Activated T-helper 1 cell treated with anti-CD3 and anti-CD28 coated beads, Interleukin-2, amount 50 U/mL, for 16 hours (primary cell): ENCODE measurements at places on chromosomes 11 and 22.

DNA sequence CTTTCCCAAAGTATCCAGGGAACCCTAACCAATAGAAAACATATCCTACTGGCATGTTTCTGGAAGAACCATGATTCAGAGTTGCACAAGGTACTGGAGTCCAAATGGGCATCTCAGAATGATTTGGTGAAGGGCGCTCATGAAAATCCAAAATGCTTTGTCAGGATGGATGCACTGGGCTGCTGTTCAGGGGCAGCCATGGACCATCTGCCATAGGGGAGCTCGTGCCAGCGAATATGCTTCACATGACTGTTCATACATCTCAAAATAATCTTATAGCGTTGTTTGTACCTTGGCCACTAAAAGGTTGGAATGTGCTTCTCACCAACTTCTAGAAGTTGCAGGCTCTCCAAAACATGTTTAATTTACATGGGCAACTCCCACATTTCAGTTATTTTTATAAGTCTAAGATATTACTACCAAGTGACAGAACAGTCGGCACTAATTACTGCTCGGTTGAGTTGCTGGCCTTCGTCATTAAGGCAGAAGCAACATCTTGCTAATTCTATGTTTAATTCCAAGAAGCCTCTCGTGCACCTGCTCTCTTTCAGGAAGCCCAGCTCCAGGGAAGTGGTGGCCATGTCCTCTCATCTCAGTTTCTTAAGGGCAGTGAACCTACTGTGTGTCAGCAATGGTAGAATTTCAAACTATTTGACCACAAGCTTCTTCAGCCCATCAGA lies 1497.7 kb downstream of the TBC1D22A start:
- DNase-seq = no peak

- no peak for DNase-seq
Observed at GRCh38 chr22:44335903-44336803, 23.4 kb upstream of the SHISAL1 start.

GRCh38 chr11:657691-658126 lies 20.6 kb downstream of the DRD4 start:
- DNase-seq = no peak

- no peak for DNase-seq
Observed at GRCh38 chr22:42786606-42787356, 66.1 kb upstream of the A4GALT start.

DNA sequence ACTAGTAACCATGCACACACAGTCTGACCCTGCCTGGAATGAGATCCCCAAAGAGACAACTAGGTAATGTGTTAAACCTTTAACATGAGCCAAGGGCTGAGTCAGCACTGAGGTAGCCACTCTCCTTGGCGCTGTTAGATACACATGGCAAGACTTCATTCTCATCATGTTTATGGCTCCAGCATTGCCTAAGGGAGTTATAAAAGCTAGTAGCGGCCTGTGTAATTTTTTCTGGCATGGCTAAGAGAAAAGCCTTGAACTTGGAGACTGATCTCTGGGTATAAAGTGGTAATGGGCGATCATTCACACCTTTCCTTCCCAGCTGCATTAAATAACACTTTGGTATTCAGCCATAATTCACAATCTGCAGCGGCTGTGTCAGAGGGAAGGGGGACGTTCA lies 779.7 kb upstream of the LRRC4C start:
- no peak for DNase-seq

GRCh38 chr11:64249563-64250414 lies 1.5 kb upstream of the PLCB3 start:
- DNase-seq = no peak

- no peak for DNase-seq
Observed at GRCh38 chr22:44975427-44976262, 34.2 kb downstream of the PHF21B start.

DNA sequence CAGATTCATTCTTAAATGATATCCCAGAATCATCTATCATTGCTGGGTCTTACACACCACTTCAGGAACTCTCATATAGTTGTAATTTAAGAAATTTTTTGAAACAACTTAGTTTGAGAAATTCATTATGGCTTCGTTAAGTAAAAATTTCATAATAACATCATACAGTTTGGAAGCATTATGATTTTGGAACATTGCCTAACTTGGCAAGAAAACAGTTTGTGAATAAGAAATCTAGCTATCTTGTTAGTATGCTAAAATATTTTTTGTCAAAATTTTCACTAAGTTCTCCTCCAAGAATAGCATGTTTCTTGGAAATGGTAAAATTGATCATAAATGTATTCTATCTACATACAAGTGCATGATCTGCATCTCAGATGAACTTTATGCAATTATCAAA lies 217.7 kb downstream of the CNTN5 start:
- DNase-seq = no peak

GRCh38 chr11:61853698-61854169 lies 25.6 kb downstream of the FADS2 start:
- no peak for DNase-seq

- no peak for DNase-seq
Observed at GRCh38 chr11:2387266-2387987, 10.3 kb downstream of the CD81 start.

DNA sequence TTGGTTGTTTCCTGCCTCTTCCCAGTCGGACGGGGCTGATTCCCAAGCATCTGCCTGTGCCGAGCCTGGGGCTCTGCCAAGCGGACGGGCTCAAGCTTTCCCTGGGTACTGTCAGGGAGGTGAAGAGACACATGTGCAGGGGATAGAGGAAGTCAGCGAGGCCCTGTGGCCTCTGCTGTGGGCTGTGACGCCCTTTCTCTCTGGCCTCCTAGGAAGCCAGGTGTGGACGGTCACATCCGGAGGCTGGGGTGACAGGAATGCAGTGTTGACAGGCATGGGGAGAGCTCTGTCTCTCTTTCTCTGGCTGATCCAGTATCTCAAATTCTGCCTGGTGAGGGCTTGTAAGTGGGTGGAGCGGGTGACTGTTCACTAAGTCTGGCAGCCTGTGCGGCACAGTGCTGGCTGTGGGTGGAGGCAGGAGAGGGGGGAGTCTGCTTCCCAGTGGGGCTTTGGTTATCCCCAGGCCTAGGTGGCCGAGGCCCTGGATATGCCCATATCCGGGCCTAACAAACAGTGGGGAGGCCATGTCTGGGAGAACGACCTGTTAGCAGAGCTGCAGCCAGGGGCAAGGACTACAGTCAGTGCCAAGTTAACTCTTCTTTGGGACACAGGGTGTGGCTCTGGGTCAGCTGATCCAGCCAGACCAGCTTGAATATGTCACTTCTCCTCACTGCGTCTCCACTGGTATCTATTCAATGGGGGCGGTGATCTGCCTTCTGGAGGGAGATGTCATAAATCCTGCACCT lies 1.9 kb downstream of the KCTD17 start:
- no peak for DNase-seq

DNA sequence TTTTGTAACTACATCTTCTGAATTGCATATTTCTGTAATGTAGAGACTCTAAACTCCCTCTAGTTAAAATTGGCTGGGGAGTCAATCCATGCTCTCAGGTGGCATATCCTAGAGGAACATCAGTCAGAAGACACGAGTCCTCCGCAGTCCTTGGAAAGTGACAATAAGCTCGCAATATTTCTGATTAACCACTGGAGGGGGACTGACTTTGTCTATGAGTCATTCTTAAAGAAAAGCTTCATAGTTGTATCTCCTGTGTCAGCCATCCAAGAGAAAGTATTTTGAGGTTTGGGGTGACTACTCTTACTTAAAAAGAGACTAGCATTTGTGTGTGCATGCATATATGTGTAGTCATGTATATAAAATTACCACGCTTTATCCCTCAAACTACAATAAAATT lies 60.2 kb downstream of the SLN start:
- DNase-seq = no peak

GRCh38 chr22:20138417-20138738 lies 6.8 kb downstream of the ZDHHC8 start:
- no peak for DNase-seq

- no peak for DNase-seq
Observed at GRCh38 chr11:80778432-80778831, 1337.6 kb upstream of the TENM4 start.

- DNase-seq = no peak
Observed at GRCh38 chr11:127119356-127119755, 118.8 kb upstream of the KIRREL3 start.

- no peak for DNase-seq
Observed at GRCh38 chr11:61962213-61963015, 5.0 kb downstream of the FTH1 start.

GRCh38 chr11:86508604-86509587 lies 134.2 kb downstream of the CCDC81 start:
- DNase-seq = no peak

- DNase-seq = no peak
Observed at GRCh38 chr11:38019072-38019775, 1421.2 kb upstream of the RAG2 start.

DNA sequence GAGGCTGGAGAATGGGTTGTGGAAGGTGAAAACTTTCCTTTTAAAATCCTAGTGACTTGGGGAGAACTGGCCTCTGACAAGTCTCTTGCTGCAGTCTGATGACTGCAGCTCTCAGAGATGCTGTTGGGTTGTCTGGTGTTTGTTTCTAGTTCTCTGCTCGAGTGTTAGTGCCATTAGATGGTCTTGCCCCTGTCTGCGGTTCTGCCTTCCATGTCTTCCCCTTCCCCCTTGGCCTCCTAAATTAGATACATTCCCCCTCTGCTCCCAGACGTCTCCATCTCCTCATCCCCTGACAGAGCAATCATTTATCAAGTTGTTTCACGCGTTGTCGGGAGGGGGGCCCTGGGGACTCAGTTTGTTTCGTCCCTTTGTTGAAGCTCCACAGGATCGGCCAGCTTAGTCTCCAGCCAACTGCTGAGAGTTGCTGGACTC lies 67.7 kb downstream of the CECR2 start:
- no peak for DNase-seq

DNA sequence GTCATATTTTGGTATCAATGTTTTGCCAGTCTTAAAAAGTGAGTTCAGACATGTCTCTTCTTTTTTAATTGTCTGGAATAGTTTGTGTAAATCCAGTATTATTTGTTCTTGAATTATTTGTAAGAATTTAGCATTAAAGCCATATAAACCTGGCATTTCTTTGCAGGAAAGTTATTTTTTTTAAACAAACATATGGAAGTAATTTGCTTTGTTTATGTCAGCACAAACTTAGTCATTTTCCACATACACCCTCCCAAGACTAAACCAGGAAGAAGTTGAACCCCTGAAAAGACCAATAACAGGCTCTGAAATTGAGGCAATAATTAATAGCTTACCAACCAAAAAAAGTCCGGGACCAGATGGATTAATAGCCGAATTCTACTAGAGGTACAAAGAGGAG lies 9.1 kb upstream of the CCDC81 start:
- no peak for DNase-seq

- DNase-seq = no peak
Observed at GRCh38 chr22:25365491-25366261, 146.2 kb downstream of the CRYBB2 start.

DNA sequence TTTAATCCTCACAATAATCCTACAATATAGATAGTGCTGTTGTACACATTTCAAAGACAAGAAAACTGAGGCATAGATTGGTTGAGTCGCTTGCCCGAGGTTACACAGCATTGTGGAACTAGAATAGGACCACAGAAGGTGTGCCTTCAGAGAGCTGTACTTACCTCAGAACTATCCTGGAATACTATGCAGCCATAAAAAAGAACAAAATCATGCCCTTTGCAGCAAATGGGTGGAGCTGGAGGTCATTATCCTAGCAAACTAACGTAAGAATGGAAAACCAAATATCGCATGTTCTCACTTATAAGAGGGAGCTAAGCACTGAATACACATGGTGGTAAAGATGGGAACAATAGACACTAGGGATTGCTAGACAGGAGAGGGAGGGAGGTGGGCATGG lies 15.7 kb upstream of the NAV2 start:
- DNase-seq = no peak

DNA sequence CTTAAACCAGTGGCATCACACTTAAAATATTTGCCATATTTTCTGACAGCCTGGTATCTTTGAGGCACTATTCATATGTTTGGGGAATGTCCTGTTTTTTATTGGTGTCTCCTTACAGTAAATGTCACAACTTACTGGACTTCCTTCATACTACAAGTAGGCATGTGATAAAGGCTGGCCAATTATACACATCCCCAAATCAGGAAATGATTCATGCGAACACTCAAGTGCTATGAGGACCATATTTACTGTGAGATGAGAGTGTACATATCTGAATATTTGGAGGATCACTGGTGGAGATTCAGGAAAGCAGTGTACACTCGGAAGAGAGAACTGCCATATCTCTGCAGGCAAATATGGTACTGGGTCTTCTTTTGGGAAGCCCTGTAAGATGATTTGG lies 913.8 kb upstream of the CHORDC1 start:
- DNase-seq = no peak

GRCh38 chr22:41571786-41572185 lies 11.0 kb downstream of the CSDC2 start:
- DNase-seq = no peak

GRCh38 chr11:13831696-13832095 lies 130.8 kb upstream of the SPON1 start:
- DNase-seq = no peak

- no peak for DNase-seq
Observed at GRCh38 chr22:34403667-34404066, 483.4 kb upstream of the LARGE1 start.

GRCh38 chr11:48031602-48032001 lies 51.2 kb downstream of the PTPRJ start:
- DNase-seq = no peak

- no peak for DNase-seq
Observed at GRCh38 chr22:43331069-43331451, 12.1 kb downstream of the SCUBE1 start.

DNA sequence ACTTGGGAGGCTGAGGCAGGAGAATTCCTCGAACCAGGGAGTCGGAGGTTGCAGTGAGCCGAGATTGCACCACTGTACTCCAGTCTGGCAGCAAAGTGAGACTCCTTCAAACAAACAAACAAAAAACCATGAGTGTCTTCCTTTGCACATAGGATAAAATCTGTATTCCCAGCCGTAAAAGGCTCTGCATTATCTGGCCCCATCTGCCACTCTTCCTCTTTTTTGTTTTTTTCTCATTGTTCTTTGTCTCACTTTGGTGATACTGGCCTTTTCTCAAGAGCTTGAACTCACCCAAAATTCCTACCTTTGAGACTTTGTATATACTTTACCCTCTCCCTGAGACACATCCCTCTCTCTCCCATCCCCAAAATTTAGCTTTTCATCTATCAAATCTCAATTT lies 17.6 kb downstream of the FDX1 start:
- no peak for DNase-seq

GRCh38 chr11:32162906-32163305 lies 72.0 kb downstream of the RCN1 start:
- DNase-seq = no peak

DNA sequence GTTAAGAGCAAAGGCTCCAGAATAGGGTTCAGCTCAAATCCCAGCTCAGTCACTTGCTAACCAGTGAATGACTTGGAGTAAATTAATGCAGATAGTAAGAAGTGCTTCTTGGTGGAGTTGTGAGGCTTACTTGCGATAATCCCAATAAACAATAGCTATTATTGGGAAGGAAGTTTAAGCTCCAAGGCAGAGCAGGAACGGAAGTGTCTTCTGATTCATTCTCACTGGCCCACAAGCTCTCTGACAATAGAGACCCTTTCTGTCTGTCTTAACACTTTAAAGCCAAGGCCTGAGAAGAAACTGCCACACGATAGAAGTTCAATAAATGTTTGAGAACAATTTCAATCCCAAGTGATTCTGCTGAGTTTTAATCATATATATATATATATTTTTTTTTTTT lies 155.4 kb downstream of the DBX1 start:
- no peak for DNase-seq
